ENCODE measurements at places on chromosomes 6 and 20.

- DNase-seq, result no peak
Observed at GRCh38 chr20:20248620-20249200, 119.2 kb upstream of the INSM1 start.

GRCh38 chr20:20369250-20370093 is 1.6 kb downstream of the INSM1 start:
- no peak for DNase-seq

DNA sequence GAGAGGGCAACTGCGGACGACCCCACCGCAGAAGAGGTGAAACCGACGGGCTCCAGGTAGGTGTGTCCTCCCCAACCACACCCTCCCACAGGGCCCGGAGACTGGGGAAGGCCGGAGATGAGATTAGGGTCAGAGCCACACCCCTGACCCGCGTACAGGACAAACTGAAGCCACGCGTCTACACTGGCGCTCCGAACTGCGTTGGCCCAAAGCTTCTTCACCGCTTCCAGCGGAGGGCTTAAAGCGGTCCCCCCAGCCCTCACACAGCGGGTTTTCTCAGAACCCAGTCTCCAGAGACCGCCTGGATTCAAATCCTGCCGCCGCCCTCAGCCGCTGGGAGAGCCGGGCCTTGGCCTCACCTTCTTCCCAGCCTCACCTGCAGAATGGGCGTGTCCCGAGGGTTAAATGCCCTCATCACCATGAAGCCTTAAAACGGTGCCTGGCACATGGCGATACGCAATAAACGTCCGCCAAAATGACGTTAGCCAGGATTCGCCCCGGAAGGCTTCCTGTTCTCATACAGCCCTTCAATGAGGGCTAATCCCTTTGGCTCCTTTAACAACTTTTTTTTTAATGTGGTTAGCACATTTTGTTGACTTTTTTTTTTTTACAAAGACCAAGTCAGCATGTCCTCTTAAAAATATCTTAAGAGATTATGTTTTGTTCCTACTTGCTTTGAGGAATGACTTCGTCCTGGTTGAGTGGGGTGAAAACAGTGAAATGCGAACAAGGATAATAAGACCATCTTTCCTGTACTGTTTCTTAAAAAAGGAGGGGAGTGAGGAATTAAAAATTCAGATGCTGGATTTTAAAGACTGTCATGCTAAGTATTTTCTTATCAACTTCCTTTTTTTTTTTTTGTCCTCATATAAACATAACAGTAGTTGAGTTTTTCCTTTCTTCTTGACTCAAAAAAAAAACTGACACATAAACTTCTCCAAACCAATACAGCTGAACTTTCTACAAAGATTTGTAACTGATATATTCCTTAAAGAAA is 15.1 kb upstream of the ZNF217 start:
- DNase-seq, result no peak

DNA sequence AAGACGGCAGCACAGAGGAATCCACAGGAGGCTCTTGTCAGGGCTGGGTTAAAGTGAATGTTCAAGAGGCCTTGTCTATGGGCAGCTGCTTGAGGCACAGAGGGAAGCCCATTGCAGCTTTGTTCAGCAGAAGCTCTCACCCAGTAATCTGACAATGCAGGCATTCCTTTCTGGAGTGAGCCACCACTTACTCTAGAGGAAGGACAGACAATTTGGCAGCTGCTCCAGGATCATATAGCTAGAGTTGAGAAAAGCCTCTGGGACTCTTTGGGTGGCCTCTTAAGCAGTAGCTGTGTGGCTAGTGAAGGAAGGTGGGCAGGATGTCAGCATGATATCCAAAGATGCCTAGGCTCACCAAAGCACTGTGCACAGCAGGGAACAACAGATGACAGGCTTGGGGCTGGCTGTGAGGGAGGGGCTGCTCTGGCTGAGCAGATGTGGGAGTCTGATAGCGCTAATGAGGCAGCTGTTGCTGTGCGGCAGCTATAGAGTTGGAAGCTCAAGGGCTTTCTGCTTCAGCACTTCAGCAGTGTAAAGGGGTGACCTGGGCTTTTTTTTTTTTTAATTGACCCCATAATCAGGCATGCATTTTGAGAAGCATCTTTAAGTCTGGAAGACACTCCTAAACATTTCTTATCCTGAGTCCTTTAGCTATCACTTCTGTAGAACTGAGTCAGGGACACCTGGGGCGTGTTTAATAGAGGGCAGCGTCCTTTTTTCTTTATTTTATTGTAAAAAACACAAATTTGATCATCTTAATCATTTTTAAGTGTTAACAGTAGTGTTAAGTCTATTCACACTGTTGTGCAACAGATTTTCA is 27.2 kb downstream of the CMTR1 start:
- DNase-seq, result no peak

- no peak for DNase-seq
Observed at GRCh38 chr20:62659488-62660239, 17.4 kb downstream of the SLCO4A1 start.

GRCh38 chr6:3489027-3489757 is 32.3 kb upstream of the SLC22A23 start:
- no peak for DNase-seq

- no peak for DNase-seq
Observed at GRCh38 chr6:40037271-40037670, 103.0 kb upstream of the MOCS1 start.

- DNase-seq, result no peak
Observed at GRCh38 chr6:116016846-116017545, 43.7 kb downstream of the FRK start.

DNA sequence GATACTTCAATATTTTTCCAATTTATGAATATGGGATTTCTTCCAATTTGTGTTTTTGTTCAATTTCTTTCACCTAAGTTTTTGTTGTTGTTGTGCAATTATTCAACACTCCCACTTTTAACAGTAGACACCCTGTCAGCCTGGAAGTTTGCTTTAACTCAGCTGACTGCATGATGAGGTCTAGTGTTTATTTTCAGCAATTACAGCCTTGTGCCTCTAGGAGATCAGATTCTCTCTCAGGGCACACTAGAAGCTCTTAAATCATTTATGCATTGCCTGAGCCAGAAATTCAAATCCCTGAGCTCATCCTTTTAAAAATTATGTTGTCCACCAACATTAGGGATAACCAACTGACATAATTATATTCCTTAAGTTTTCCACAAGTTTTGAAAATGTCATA is 85.7 kb downstream of the MRAP2 start:
- DNase-seq, result no peak

DNA sequence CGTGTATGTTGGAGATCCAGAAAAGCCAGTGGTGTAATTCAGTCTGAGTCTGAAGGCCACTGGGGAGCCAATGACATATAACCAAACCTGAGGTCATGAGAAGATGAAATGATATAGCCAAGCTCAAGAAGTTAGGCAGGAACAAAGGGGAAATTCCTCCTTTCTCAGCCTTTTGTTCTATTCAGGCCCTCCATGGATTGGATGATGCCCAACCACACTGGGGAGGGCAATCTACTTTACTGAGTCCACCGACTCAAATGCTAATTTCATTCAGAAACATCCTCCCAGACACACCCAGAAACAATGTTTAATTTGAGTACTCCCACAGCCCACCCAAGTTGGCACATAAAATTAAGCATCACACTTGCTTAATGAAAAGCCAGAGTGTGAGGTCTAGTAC is 183.6 kb downstream of the GJA1 start:
- DNase-seq, result no peak

DNA sequence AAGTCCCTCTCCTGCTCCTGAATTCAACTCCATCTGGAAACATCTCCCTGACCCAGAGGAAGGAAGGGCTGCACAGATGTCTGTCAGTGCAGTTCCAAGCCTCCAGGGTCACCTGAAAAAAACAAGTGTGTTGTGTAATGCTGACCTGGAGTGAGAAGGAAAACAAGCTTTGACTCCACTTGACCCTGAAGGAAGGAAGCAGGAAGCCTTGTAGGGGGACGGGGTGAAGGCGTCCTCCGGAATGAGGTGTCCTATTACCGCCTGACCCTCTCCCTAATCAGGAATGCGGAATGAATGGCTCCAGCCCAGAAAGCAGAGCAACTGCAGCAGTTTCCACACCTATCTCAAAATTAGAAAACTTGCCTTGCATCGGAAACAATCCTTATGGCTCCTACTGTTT is 13.9 kb upstream of the ADGRF5 start:
- DNase-seq, result no peak

DNA sequence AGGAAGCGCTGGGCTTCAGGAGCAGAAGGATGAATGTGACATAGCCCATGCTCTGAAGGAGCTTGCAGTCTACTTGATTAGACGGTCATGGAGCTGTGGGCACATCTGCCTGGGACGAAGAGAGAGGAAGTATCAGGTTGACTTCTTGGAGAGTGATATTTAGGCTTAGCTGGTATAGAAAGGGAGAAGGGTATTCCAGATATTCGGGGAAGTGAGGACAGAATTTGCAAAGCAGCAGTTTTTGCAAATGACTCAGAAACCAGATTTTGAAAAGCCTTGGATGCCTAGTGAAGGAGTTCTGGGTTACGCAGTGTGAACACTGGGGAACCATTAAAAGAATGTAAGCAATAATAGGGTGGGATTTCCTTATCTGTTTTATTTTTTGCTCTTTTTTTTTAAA is 60.7 kb downstream of the EYA4 start:
- no peak for DNase-seq

DNA sequence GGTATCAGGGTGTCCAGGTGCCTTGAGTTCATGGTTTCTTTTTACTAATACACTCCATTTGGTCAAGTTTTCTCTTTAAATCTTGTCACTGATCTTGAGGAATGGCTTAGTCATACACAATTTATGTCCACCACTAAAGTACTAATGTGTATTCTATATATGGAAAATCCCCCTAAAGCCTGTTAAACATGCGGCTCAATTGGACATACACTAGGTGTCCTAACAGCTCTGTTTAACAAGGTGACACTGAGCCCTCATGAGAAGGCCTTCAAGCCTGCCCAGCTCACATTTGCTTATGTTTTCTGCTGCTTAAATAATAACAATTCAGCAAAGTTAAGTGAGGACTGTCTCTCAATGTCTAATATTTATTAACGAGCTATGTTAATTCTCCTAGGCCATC is 31.5 kb downstream of the PDE7B start:
- no peak for DNase-seq

DNA sequence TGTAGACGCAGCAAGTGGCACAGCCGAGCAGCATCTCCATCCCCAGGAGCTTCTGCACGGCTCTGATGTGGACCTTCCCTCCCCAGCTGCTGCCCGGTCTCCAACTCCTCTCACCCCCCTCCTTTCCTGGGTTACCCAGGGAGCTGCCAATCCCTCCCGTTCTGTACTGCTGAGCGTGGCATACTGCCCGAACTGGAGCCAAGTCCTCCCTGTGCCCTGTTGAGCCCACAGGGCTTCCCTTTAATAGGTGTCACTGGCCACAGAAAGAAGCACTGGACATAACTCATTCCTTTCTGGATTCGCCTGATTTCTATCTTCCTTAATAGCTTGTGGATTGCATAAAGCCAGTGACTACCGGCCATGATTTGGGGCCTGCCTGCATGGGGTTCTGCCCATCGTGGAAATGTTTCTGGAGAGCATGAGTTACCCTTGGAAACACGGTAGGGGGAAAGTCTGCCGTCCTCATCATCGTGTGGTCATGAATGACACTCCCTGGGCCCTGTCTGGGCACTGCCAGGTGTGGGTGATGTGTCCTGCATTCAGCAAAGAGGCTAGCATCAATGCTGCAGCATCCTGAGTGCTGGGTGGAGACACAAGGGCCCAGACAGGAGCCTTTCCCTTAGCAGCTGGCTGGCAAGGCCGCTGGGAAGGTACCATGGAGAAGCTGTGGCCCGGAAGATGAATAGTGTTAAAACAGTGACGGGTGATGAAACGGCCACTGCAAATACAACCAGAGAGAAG is 189.7 kb downstream of the SYNDIG1 start:
- DNase-seq, result no peak

DNA sequence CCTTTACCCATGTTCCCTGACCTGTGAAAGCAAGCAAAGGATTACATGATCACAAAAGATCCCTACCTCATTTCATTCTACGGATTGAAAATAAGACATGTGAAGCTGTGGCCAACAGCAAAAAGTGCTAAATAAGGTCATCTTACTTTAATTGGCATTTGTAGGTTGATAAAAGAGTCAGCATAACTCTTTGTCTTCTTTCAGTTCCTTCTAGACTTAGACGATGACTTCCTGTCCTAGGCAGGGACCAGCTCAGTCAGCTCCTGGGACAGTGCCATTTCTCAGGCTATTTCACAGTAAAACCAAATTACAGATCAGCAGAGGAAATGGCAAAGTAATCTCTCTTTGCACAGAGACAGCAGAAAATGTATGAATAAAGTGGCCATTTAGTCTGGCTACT is 480.7 kb downstream of the RFPL4B start:
- no peak for DNase-seq

DNA sequence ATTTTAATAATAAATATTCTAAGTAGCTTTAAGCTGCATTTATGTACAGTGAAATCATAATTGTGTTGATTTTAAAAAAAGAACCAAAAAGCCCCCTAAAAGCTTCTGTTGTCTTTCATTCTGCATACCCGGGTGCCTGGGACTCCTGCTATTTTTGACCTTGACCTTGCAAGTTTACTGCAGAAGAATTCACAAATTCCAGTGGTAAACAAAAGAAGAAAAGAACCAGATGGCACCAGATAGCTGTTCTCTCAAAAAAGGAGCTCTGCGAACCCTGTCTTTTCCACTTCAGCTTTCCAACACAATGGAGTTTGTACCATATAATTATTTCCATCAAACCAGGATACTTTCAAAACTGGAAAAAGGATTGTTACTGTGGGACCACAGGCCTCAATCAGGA is 363.3 kb downstream of the SMOC2 start:
- no peak for DNase-seq

GRCh38 chr20:8394308-8394945 is 262.4 kb downstream of the PLCB1 start:
- no peak for DNase-seq

- DNase-seq, result no peak
Observed at GRCh38 chr20:41230136-41230535, 87.4 kb downstream of the ZHX3 start.

- no peak for DNase-seq
Observed at GRCh38 chr6:33732817-33733708, 13.6 kb downstream of the IP6K3 start.

GRCh38 chr6:106977246-106977645 is 2.7 kb upstream of the CD24 start:
- DNase-seq, result no peak

- no peak for DNase-seq
Observed at GRCh38 chr20:64116541-64117431, 9.4 kb upstream of the NPBWR2 start.

DNA sequence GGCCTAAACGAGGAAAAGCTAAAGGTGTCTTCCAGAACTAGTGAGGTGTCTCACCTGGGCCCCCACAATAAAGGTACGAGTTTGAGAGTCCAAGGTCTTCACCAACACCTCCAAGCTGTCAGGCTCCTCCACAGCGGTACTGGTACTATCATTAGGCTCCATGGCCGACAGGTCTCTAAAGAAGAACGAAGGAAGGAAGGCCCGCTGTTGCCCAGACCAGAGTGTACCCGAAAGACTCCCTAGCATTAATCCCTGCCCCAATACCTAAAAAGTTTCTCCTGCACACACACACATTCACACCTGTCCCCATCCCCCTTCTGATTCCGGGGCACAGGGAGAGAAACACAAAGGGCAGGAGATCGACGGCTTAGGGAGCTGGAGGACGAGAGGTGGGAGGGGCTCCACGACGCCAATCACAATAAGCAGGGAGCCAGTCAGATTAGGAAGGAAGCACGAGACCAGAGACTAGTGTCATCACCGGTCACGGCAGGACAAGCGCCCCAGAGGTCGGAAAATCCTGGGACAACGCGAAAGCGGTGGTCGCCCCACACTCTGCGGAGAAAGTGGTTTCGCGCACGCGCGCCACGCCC is 764 bp downstream of the BAG6 start:
- no peak for DNase-seq

GRCh38 chr6:137637121-137637520 is 142.9 kb upstream of the OLIG3 start:
- no peak for DNase-seq

GRCh38 chr6:27251606-27252251 is 4.2 kb downstream of the PRSS16 start:
- DNase-seq, result peak; percentile 29
